ENCODE measurements at places on chromosomes 3 and 15.

DNA sequence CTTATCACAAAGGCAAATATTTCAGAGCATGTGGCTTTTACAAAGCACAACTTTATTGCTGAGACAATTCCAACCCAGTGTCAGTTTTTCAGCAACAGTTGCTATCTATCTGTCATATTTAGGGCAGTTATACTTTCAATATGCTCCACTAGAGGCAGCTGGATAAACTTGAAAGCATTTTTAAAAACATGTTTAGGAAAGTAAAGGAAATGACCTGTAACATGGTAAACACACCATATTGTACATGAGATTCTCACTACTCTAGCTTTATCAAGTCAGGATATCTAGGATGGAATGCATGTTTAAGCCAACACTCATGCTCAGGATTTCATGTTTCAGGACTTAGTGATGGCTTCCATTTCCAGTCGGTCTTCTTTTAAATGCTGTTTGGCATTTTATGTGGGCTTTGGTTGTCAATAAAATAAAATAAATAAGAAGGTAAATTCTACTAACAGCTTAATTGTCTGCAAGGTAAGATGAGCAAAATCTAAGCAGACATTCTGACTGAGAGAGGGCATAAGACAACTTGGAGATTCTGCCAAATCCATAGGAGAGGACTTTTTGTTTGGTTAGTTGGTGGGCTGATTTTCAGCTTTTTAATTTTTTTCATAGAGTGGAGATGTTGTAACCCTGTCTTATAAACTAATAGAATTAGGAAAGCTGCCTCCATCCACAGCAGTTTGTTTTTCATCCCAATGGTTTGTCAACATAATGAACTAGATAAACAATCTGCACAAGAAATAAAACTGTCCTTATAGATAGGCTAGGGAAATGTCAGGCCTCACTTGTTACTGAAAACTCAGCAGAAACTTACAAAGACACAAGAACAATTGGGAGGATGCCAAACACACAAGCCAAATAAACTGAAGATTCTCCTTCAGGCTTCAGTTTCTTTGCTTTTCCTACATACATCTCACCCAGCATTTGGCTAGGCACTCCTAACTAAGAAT is 63.4 kb upstream of the CPB1 start:
- DNase-seq = no peak

DNA sequence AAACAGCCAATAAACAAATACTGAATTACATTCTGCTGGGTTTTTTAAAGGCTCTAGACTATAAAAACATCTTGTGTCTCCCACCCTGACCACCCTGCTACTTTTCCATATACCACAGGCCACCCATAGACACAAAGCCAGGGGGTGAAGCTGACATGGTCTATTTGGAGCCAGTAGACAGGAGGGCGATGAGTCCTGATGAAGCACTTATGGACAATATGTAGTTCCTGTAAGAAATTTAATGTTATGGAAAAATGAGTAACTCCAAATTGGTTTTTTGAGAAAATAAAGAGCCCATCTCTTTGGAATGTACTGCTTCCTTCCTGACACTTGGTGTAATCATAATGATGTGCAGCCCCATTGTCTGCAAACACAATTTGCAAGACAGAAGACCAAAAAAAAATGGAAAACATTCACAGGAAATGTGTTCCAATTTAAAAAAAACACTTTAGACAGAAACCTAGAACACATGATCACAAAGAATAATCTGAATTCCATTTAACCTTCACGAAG is 11.8 kb downstream of the SSR3 start:
- no peak for DNase-seq

DNA sequence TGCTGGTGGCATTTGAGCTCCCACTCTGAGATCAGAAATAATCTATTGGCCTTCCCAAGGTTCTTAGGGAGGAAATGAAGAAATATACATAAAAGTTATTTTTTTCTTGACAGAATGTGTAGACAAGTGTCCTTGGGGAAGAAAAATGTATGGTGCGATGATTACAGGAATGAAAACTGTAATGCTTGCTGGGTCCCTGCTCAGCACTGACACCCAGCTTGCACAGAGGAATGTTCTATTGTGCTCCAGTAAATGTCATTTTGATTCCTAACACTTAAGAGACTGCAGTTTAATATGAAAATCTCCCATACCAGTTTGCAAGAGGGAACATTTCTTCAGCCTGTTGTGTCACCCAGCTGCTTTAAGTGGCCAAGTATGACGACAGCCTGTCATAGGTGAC is 271.3 kb upstream of the TPM1 start:
- no peak for DNase-seq

DNA sequence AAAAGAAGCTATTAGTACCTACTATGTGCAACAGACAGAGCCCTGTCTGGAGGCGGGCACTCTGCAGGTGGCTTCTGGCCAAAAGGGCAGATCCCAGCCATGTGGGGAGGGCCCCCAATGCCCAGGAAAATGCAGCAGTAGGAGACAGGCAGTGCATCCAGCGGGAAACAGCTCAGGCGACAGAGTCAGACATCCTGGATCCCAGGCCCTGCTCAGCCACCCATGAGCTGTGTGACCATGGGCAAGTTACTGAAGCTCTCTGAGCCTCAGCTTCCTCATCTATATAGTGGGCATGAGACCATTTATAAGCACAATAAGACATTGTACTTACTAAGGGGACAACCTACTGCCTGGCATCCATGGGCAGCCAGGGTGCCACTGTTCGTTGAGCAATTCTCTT is 25.8 kb downstream of the NUP210 start:
- no peak for DNase-seq

DNA sequence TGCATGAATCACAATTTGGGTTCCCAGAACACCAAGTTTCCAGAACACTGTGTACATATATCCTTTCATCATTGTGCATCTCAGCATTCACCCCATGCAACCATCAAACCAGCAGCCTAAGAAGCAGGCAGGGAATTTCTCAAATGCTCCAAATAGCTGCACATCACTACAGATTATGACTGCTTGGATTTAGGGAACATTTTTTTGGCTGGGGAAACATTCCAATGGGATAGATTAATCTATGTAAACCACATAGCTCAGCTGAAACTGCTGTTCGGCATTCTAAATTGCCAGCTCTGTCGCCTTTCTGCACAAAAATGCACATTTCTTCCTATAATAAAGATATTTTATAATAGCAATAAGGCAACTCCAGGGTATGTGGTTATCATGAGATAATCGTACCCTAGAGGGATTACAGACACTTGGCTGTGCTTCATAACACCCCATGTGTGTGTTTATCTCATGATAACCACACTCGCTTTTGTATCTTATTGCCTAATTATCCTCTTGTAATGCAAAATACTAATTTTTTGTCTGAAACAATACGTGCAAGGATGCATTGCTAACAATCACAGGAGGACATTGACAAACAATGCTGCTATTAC is 483.7 kb upstream of the DPH6 start:
- DNase-seq = no peak

DNA sequence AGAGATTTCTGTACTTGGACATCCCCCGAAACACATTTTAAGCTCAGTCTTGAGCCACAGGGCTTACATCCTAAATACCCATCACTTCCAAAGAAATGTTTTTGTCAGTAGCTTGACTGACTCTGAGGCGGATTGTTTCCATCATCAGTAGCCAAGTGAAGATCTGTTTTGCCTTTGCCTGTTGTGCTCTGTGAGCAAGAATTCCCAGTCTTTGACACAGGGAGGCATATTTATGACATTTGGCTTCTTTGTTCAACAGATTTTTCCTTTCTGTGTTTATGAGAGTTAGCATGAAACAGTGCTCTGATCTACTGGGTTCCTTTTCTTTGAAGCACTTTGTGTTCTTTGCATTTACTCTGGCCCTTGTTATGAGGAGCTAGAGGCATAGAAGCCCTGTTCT is 132.1 kb upstream of the CDIN1 start:
- DNase-seq = no peak

GRCh38 chr15:38171973-38172372 is 80.7 kb upstream of the SPRED1 start:
- DNase-seq = no peak

DNA sequence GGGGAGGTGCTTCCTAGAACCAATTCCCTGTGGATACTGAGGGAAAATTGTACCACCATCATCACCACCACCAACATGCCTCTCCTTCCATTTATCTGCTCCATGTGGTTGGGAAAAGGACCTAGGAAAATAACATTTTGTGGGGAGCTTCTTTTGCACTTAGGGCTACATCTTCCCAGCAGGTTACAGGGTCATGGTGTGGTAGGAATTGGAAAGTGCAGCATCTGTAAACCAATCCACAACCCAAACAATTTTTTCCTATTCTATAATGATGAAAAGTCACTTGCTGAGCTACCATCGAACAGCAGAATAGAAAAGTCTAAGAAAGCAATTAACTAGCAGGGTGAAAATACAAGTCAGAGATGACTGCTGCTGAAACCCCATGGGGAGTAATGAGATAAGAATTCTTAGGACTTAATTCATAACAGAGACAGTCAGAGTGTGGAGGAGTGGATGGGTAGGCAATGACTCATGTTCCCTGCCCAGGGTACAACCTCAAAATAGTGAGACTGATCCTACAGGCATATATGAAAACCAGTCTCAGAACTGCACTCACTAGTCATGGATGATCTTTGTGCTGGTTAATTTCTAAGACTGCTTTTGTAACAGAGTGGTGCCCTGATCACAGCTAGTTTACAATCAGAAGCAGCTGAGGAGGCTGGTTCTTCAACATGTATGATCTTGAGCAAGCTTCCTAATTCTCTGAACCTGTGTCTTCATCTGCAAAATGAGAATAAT is 38.1 kb upstream of the LEKR1 start:
- DNase-seq = no peak
